ENCODE measurements at places on chromosomes 1 and 21.

- no peak for DNase-seq
Observed at GRCh38 chr1:245306628-245307410, 152.0 kb downstream of the KIF26B start.

DNA sequence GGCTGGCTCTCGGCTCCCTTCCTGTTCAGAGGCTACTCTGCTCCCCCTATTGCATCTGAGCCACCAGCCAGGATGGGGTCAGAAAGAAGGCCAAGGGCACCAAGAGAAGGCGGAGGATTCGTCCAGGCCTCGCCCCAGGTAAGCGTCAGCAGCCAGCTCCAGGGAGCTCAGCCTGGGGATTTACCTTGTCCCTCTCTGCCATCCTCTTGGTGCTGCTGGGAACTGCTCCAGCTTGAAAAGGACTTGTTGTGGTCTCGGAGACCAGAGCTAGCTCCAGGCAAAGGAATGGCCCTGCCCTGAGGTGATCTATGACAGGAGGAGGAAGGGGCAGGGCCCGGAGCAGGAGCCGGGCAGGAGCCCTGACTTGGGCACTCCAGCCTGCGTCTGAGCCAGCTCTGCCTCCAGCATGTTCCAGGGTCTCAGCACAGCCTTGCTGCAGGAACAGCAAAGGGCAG is 113.7 kb upstream of the IFFO2 start:
- DNase-seq: no peak

DNA sequence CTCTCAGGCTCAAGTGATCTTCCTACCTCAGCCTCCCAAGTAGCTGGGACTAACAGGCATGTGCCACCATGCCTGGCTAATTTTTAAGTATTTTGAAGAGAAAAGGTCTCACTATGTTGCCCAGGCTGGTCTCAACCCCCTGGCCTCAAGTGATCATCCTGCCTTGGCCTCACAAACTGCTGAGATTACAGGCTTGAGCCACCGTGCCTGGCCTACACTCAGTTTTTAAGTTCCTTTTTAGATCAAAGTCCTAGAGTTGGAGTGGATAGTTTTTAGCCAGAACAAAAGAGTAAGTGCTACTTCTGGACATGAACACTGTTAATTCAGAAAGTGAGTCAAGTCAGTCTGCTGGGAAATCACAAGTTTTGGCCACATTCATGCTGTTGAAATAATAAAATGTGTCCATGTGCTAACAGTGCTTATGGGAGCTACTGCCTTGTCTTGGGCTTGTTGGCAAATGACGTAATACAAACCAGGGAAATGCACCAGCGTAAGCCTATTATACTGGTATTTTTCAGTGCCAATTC is 84.2 kb downstream of the NDUFS5 start:
- no peak for DNase-seq

DNA sequence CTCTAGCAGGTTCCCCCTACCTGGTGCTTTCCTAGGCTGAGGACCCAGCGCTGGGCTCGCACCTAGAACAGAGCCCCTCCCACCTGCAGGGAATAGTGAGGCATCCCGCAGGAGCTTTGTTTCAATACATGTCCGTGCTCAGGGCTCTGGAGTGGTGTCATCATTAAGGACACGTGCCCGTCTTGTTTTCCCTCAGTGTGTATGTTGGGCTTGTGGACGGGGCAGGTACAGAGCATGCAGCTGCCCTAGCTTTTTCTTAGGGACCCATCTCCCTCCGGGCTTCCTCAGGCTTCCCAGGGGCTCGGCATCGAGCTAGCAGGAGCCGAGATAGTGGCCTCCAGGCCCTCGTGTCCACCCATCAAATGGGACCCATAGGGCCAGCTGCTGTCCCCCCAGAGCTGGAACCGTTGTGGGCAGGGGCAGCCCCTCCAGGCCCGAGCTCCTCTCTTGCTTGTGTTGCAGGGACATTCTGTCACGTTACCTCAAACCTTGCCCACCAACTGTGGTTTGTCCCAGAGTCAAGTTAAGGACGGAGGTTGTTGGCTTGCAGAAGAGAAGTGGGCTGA is 3.9 kb downstream of the TMEM201 start:
- DNase-seq: no peak

GRCh38 chr1:170470121-170470520 is 61.8 kb upstream of the GORAB start:
- no peak for DNase-seq

DNA sequence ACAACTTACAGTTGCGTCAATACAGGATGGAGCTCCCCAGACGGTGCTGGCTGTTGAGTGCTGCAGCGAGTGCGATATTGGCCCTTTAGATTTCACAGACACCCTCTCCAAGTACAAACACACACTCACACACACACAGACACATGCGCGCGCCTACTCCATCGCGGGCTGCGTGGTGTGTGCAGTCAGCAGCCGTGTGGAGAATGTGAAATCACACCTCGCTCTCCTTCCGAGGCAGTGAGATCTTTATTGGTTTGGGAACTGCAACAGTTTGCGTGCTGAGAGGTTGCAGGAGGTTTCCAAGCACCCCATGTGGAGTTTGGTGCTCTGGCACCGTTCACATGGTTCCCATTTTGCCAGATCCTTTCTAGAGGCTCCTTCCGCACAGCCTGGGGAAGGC is 372.2 kb downstream of the RRAGC start:
- DNase-seq: no peak

DNA sequence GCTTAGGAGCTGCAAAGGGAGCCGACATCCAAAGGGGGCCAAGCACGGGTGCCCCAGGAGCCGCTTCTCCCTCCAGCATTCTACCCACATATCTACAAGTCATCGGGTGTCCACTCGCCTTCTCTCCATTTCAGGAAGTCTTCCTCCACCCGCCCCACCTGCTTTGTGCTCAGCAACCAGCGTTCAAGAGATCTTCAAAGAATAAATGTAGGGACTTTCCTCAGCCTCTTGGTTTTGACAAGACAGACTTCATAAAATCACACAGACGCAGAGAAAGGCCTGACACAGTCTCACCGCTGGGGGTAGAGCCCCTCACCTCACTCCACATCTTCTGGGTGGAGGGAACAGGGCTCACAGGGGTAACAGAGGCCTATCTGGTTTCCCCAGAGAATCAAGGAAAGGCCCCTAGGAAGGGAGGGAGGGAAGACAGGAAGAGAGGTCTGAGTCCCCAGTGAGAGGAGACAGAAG is 49.5 kb downstream of the SSBP3 start:
- no peak for DNase-seq

DNA sequence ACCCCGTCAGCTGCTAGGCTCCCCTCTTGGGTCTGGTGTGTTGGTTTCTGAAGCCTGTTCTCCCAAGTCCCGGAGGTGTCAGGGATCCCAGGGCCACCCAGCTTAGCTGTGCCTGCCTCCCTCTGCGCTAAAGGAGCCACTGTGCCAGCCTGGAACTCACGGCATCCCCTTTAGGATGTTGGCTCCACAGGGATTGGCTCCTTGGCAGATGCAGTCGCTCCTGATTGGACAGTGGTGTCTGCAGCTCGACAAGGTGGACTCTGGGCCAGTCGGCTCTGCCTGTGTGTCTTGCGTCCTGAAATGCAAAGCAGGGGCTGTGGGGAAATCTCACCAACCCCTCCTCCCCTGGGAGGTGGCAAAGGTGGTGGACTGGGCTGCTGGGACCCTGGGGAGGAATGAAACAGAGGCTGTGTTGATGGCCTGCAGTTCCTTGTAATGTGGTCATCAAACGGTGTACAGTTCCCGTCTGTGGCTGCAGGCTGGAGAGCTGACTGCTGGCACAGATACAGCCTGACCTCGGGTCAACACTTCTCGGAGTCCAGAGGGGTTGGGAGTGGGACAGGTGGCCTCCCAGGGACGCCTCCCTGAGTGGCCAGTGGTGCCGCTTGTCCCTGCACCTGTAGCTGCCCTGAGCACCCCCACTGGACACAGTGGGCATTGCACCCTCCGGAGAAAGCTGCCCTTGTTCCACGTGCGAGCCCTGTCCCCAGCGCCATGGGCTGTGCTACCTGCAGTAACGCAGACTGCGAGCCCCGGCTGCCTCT is 11.5 kb upstream of the KCNAB2 start:
- DNase-seq: no peak
